H4 (cell line): ENCODE measurements at places on chromosomes 5 and 9. TPM values are rescaled to one million over a fixed set of nuclear protein-coding genes. Genes with fewer than 3 reads are reported as not detected.

DNA sequence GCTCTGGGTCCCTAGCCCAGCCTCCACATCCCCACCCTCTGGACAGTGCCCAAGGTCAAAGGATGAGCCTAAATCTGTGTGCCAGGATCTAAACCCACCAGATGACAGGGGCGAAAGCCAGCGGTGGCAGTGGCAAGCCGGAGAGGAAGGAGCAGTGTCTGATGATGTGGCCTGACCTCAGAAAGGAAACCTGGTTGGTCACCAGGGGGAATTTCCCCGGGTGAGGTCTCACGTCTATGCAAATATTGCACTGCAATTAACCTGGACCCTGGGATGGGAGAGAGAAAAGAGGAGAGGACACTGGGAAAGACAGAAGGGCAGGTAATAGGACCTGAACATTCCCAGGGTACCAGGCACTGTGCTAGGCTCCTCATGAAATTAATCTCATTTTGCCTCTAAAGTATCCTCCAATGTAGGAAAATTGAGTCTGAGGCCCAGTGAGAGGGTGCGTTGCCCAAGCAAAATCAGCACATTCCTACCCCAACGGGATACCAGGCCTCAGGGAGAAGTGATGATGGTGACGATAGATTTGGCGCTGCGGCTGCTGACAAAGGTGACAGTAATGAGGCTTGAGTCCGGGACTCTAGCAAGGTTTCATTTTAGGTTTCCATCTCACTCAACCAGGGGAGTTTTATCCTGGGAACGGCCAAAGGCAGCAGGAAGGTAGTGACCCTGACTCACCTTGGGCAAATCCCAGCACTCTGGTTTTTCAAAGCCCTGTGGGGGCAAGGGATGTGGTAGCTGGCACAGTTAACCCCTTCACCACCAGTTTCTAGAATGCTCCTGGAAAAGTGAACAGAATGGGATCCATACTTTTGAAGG, 13.4 kb upstream of the TNIP1 start:
- DNase-seq = no peak

GRCh38 chr5:40716000-40716399, 36.3 kb downstream of the PTGER4 start:
- DNase-seq = no peak

MYMK gene
- not detected in 2 replicates for total RNA-seq

TLR4 gene
- total RNA-seq = 6.7 and 7.5 TPM in 2 replicates

GRCh38 chr9:91937056-91937455, 13.0 kb downstream of the ROR2 start:
- no peak for DNase-seq

SREK1 gene
- 21.2 and 27.8 TPM in 2 replicates for total RNA-seq

SLC25A2 gene
- total RNA-seq = not detected in 2 replicates
